ENCODE measurements at places on chromosomes 6 and 20.
A peak's percentile ranks its signal among the peaks of the same experiment; 100 is the strongest.

DNA sequence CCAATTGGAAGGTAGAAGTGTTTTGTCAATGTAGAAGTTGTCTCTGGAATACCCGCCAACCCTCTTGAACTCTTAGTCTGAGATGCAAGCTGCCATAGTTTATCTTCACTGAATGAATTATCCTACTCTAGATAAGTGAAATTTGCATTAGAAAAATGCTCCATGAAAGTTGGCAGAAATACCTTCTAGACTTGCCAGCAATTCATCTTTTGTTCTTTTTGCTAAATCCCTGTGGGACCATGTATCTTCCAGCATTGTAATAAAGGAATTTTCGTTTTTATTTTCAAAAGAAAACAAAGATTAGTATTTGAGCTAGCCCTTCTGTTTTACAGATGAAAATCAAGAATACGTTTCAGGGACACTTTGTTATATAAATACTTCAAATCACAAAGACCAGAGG is 244.2 kb downstream of the CBLN4 start:
- no peak for DNase-seq

- DNase-seq: peak; percentile 45
Measured at GRCh38 chr6:27867945-27868300, 44.3 kb downstream of the OR2B2 start.

- no peak for DNase-seq
Measured at GRCh38 chr20:16432466-16433292, 140.6 kb downstream of the KIF16B start.

DNA sequence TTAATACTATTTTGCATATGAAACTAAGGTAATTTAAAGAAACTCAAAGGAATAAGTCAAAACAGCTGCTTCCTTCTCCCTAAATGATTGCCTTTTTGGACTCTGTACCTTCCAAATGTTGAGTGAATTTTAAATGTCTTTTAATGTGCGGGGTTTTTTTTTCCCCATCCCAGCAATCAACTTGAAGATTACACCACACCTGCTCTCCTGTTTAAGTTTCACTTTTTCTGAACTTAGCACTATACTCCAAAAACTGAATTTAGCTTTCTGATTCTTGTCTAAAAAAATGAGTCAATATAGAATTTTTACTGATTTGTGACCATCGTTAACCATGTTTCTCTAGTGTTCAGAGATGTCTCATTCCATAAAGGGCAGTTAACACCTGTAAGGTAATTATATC is 220.8 kb upstream of the THEMIS start:
- DNase-seq: no peak

GRCh38 chr6:111813237-111813636 is 60.0 kb downstream of the FYN start:
- DNase-seq: no peak

- DNase-seq: no peak
Measured at GRCh38 chr20:19497064-19497463, 261.0 kb upstream of the RIN2 start.

DNA sequence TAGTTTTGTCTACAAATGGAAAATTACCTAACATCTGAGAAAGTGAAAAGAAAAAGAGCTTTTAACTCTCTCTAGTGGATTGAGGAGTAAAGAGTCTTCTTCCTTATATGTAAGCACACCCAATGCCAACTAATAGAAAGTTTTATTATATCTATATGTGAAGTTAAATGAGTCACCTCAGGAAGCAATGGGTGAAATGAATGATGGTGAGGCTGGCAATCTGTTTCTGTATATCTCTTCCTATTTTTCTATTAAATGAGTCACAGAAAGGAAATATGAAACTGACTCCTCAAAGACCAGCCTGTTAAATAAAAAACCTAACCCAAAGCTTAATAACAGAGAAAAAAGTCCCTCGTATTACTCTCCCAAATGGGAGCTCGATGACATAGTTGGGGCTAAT is 71.3 kb downstream of the OTOR start:
- DNase-seq: no peak

DNA sequence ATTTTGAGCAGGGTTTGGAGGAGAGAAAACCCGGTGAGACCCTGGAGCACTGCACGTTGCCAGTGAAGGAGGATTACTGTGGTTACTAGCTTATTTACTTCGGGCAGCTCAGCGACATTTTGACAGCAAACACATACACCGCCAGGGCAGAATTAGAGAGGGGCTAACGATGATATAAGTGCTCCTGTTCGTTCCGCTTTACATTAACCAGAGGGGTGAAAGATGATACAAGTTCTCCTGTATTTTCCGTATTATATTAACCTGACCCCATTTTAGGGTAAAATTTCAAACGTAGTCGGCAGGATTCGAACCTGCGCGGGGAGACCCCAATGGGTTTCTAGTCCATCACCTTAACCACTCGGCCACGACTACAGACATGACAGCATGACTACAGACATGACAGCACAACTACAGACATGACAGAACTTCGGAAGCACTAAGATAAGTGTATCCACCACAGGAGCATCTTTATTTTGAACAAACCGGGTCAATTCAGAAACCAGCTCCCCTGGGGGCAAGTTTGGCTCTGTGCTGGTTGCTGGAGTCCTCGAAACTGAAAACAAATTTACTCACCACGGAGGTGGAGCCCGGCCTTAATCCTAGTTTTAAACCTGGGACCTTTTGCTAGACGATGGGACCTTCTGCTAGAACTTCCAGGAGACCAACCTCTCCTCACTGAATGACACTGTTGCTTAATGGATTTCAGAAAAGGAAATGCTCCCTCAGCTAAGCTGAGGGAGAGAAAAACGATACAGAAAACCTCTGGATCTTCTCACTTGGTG is 80.4 kb upstream of the ZNF184 start:
- peak; percentile 62 for DNase-seq

DNA sequence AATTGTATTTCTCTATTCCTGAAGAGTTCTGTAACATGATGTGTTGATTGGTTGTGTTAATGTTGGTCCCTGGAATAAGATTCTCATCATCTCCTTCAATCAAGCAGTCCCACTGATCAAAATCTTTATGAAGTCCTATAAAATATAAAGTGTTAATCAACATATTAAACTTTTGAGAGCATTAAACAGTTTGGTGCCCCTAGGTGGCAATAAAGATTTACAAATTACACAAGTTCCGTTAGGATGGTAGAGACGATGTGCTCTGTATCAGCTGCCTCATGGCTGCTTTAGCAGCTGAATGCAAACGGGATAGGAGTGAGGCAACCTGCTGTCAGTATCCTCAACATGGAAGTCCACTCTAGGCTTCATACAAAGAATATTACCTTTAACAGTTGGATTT is 16.9 kb downstream of the TDRD6 start:
- no peak for DNase-seq

DNA sequence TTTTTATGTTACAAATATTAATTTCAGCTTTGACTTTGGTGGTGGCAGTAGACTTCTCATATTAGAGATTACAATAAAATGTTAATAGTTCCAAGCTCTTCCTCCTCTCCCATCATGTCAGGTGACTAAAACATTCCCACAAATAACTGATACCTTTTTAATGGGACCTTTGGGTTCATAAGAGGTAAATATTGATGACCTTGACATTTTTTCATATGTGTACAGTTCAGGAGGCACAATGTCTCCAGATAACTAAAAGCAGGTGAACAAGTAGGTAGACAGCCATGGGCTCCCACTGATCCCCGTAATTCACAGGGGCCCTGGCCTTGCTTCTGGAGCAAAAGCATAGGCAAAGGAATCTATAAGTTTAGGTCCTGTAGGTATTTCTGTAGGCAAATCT is 317.7 kb downstream of the SOX4 start:
- no peak for DNase-seq

GRCh38 chr6:137867685-137868509 is 838 bp downstream of the TNFAIP3 start:
- DNase-seq: peak; percentile 64

DNA sequence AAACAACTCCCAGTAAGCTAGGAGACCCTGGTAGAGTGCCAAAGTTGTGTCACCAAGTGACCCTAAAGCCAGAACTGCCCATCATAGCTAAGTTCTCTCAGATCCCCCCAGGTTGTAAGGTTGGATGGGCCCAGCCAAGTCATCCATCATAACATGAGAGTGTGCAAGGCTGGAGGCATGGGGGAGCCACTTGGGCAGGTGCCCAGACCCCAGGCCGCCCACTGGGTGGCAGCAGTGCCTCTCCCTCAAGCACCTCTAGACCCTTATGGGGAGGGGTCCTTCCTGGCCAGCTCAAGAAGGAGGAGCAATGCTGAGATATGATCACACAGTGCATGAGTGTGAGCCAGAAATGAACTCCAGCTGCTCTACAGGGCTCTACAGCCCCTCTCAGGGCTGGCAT is 154.5 kb downstream of the MYLK4 start:
- DNase-seq: peak; percentile 89

DNA sequence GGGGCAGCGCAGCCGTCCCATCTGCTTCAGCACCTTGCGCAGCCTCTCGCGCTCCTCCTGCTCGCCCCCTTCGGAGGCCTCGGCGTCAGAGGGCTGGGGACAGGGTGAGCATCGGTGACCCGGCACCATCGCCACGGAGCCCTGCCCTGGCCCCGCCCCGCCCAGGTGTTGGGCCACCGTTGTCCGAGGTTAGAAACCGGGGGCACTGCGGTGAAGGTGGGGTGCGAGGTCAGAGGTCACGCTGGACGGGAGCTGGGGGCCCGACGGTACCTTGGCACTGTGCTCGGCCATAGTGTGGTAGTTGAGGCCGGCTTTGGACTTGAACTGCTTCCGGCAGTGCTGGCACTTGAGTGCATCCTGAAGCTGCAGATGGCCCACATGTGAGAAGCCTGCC is 6.4 kb downstream of the ZNF512B start:
- no peak for DNase-seq

- DNase-seq: no peak
Measured at GRCh38 chr6:126361832-126362440, 22.0 kb downstream of the CENPW start.

- DNase-seq: peak; percentile 42
Measured at GRCh38 chr20:25204550-25205276, 9.2 kb downstream of the ENTPD6 start.

GRCh38 chr20:6086868-6087267 is 33.0 kb upstream of the LRRN4 start:
- DNase-seq: no peak

DNA sequence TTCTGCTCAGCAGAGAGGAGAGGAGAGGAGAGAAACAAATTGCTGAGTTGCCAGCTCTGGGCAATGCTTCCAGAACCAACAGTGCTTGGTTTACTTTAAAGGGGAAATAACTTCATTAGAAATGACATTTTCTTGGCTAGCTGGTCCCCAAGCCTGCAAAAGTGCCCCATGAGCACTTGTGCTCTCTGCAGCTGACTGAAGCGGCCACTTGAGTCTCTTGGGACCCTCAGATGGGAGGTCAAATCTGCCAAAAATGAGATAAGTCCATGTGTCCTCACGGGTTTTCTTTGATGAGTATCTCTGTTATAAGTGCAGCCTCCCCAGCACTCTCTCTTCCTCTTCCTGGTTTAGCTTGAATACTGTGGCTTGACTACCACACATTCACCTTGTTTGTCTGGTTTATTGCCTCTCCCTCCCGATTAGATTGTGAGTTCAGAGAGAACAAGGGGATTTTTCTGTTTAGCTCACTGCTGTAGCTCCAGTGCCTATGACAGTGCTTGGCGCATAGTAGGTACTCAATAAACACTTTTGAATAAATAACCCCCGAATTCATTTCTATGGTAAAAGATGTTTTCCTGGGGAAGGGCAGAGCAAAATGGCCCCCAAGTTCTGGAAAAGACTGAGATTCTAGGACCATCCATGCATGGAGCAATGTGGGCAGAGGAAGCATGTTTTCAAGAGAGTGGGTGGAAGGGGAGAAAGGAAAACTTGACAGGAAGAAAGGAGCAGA is 7.0 kb upstream of the RIN2 start:
- DNase-seq: no peak

- DNase-seq: no peak
Measured at GRCh38 chr6:137093183-137094069, 48.7 kb upstream of the IL20RA start.

GRCh38 chr6:38935051-38935450 is 113.5 kb upstream of the GLP1R start:
- DNase-seq: no peak

DNA sequence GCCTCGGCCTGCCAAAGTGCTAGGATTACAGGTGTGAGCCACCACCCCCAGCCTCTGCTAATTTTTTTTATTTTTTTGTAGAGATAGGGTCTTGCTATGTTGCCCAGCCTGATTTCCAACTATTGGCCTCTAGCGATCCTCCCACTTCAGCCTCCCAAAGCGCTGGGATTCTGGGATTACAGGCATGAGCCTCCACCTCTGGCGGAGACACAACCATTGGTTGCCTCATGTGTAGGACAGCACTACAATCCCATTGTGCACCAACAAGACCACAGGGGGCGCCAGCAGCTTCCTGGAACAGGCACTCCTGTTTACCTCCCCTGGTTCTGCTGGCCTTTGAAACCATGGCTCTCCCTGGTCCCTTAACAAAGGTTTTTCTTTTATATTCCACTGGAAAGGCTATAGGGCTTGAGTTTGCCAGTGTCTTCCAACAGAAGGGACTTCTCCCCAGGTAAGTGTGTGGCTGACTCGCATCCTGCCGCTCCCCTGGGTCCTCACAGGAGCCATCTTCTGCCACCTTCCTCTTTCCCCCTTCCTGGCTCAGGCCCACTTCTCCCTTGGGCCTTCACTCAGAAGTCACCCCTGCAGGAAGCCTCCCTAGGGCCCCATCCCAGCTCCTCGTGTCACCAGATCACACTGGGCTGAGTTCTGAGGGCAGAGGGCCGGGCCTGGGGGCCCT is 39.2 kb upstream of the TLDC2 start:
- peak; percentile 89 for DNase-seq

DNA sequence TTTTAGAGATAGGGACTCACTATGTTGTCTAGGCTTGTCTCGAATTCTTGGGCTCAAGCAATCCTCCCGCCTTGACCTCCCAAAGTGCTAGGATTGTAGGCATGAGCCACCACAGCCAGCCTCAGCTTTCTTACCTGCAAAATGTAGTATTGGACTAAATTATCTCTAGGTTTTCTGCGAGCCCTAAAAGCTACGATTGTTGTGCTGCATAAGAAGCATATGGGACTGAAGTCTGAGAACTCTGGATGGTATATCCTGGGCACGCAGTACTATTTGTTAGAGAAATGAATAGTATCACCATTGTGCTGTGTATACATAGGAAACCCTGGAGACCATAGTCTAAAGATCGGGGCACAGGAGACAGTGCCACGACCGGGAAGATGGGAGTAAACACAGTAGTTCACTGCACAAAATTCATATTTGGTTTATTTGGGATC is 60.1 kb downstream of the RPRD1B start:
- DNase-seq: no peak

- no peak for DNase-seq
Measured at GRCh38 chr6:116158641-116159040, 32.7 kb upstream of the COL10A1 start.

DNA sequence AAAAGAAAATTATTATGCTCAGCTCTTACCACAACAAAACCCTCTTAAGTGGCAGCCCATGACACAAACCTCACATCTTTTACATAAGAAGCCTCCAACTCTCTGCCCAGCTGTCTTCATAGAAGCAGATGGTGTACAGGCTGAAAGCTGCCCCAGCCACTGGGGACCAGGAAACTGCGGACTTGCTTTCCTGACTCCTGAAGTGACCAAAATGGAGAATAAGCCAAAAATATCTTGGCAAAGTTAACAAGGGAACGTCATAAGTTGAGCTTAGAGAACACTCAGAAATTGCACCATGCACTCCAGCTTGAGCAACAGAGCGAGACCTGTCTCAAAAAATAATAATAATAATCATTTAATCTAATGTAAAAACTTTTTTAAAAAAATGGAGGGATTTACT is 160.3 kb upstream of the CDYL start:
- DNase-seq: no peak
